Left renal pelvis (tissue), 4 donors: ENCODE measurements at places on chromosomes 16 and 17.

- no peak for DNase-seq
These were observed 14.6 kb upstream of the TRPV3 start for GRCh38 chr17:3572231-3572630.

DNA sequence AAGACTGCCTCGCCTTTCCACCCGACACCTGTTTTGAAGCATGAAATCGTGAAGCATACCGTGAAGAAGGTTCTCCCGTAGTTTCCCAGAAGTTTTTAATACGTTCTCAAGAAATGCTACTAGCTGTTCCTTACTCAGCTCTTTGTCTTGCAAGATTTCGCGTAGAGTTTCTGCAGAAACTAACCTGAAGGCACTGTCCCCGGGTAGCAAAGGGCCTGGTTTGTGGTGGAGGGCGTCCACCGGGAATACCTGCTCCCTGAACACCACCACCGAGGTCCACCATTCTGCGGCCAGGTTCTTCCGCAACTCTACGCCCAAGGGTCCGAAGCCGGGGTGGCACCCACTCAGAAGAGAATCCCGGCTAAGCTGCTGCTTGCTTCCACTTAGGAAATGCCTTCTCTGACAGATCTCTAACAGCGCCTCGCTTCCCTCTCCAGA is 487 bp downstream of the POLG2 start:
- no peak for DNase-seq

DNA sequence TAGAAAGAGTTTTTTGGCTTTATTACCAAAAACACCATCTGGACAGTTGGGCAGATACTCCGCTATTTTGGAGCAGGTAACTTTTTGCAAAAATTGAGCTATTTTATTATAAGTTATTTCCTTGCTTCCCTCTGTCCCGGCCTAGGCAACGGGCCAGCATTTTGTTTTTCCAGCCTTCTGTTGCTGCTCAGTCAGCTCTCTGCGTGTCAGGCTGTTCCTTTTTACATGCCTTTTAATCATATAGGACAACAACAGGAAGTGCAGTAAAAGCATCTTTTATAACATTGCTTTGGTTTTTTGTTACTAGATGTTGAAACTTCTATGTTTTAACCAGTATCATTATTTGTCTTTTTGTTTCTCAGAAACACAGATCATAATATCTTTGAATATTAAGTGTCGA is 30.4 kb downstream of the PPM1D start:
- no peak for DNase-seq

GRCh38 chr16:84271866-84272265 is 22.8 kb upstream of the WFDC1 start:
- DNase-seq, result no peak

DNA sequence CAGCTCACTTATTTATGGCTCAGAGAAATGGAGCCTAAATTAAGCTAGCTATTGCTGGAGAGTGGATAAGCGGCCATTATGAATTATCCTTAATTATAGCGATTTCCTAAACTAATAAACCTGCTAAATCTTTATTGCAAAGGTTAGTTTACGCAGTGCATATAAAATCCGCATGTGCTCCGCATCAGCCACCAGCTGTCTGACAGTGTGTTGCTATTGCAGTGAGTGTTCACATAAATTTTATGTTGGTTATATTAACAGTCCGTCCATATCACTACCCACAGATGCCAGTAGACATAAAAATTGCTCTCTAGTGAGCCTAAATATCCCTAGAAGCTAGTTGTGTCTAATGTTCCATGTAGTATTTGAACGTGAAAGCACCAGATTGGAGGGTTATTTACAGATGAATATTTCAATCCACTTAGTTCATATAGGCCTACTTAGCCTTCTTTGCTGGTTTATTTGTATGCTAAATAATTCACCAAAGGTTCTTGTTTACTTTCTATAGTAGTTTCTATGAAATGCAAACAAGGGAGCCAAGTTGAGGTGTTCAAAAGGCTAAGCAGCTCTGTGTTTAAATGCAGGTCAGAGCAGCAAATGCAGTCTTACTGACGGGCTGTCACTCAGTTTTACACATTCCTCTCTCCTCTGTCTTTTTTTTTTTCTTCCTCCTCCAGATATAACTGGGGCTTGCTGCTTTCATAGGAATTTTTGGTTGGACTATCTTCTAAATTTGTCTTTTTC is 219.1 kb downstream of the IRX3 start:
- DNase-seq, result no peak
